Stimulated activated CD4-positive, alpha-beta T cell treated with anti-CD3 and anti-CD28 coated beads, Interleukin-1b, Interleukin-23, amount 100 ng/mL, for 1 hour (primary cell): ENCODE measurements at places on chromosomes 6 and 20.

DNA sequence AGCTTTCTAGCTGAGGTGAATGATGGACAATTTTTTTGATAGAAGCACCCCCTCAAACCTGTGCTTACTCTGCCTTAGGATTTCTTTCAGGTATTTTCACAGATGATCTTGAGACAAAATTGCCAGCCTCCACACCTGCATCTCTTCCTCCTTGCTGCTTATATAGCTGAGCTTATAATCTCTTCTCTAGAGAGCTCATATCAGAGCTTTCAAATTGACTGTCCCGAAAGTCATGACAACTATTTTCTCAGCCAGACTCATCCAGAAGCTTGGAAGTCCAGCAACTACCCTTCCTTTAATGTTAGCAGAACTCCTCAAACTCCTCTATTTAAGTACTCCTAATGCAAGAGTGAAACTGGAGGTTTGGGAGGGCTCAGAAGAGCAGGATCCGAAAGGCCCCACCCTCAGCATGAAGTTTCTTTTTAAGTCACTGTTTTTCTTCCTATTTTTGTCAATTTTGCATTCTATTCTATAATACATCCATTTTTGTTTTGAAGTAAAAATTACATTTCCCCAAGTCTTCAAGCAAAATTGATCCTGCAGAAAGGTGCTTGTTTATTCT is 12.7 kb downstream of the CGA start:
- DNase-seq = no peak

DNA sequence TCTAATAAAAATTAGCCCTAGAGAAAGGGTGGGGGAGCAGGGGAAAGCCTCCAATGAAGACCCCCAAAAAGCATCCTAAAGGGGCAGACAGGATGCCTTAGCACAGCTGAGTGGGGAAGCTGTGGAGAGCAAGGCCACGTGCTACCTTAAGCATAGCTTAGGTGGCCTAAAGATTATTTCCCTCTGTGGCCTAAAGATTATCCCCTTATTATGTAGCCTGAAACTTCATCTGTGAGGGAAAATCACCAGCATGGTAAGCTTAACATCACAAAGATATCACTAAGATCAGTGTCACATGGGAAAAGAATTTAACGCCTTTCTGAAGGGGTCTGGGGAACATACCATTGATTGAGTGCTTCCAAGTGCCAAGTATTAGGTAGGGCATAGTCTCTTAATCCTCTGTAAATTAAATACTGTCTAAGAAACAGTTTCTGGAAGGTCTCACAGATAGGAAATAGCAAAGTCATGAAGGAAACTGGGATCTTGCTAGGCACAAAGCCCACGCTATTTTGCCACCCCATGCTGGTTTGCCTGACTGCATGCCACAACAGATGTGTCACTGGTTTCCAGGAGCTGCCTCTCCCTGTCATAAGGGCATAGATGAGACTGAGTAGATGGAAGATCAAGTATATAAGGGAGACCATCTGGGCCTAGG is 170.0 kb downstream of the HACE1 start:
- no peak for DNase-seq

GRCh38 chr20:56624786-56625681 is 4.1 kb upstream of the TFAP2C start:
- DNase-seq = no peak

GRCh38 chr6:12228447-12229146 is 61.6 kb upstream of the EDN1 start:
- no peak for DNase-seq

GRCh38 chr6:136582711-136583471 is 32.7 kb upstream of the MAP7 start:
- no peak for DNase-seq

DNA sequence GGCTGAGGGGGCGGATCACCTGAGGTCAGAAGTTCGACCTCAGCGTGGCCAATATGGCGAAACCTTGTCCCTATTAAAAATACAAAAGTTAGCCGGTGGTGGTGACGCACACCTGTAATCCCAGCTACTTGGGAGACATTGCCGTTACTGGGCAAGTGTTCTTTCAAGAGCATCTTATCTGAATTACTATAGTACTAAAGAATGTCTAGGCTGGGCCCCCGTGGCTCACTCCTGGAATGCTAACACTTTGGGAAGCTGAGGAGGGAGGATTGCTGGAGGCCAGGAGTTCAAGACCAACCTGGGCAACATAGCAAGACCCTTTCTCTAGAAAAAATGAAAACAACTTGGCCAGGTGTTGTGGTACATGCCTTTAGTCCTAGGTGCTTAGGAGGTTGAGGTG is 859 bp upstream of the ZFP57 start:
- no peak for DNase-seq
